Right lung (tissue), 10 donors: ENCODE measurements at places on chromosomes 4 and X.
A peak's percentile ranks its signal among the peaks of the same experiment; 100 is the strongest.

GRCh38 chrX:34790026-34790425 is 132.9 kb upstream of the TMEM47 start:
- DNase-seq: no peak

GRCh38 chr4:20352163-20352431 is 100.4 kb downstream of the SLIT2 start:
- DNase-seq: no peak

- no peak for DNase-seq
Observed at GRCh38 chrX:110746014-110746413, 49.6 kb downstream of the CHRDL1 start.

GRCh38 chrX:69021141-69021960 is 143.9 kb downstream of the PJA1 start:
- DNase-seq: no peak

GRCh38 chr4:71231129-71232055 is 107.4 kb upstream of the SLC4A4 start:
- peak; percentile 85 for DNase-seq

DNA sequence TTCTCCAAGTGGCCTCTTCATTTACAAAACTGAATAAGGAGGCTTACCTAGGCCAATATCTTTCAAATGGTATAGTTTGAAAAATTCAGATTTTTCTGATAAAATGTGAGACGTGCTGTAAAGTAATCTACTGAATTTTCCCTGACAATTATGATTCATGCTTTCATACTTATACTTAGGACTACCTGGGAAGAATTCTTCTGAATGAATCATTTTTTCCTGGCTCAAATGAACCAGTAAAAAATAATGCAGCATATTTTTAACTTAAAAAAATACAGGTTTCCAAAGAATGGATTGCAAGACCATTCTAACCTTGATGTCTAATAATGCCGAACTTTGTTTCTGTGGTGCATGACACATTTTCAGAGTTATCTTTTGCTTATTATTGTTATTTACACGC is 375.4 kb downstream of the ZNF674 start:
- no peak for DNase-seq

- no peak for DNase-seq
Observed at GRCh38 chr4:5619913-5620625, 88.3 kb downstream of the EVC2 start.

DNA sequence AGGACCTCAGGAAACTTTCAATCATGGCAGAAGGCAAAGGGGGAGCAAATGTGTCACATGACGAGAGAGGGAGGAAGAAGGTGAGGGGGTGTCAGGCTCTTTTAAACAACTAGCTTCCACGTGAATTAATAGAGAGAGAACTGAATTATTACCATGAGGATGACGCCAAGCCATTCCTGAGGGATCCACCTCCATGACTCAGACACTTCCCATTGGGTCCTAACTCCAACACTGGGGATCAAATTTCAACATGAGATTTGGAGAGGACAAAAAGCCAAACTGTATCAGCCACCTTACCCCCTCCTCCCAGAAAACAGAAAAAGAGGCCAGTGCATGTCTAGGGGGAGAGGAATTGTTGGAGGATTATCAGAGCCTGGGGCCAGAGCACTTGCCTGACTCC is 40.4 kb upstream of the LAS1L start:
- DNase-seq: no peak

GRCh38 chr4:153421941-153422340 is 44.2 kb upstream of the TMEM131L start:
- DNase-seq: no peak

- DNase-seq: no peak
Observed at GRCh38 chrX:41541386-41541785, 94.2 kb downstream of the NYX start.

DNA sequence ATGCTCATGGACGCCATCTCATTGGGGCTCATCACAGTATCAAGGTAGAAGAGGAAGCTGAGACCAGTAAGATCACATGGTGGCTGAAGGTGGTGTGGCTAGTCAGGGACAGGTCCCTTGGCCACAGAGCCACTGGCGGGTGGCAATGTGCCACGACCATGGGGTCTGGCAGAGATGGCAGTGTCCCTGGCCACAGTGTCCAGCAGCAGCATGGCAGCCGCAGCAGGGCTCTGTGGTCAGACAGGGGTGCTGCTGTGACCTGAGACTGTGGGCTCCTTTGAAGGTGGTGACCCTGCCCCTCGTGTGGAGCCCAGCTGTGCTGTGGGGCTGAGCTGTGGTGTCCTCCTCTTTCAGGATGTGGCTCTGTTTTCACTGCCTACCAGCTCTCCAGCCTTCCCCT is 2.2 kb upstream of the DOK7 start:
- no peak for DNase-seq

DNA sequence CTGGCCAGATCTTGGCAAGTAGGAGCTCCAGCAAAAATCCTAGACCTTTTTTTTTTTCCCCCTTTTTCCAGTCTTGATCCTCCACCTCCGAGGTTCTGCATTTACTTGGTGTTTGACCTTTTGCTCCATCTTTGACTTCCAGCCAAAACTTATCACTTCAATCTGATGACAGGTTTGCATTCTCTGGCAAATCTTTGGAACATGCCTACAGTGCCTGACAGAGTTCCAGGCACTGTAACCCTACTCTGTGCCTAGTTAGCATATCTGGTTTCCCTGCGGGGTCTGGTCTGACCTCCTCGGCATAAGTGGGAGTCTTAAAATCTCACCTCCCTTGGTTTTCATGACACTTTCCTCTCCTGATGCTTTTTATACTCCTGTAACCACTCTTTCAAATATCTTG is 39.4 kb upstream of the NR3C2 start:
- DNase-seq: no peak

GRCh38 chr4:145734031-145734430 is 54.1 kb downstream of the C4orf51 start:
- no peak for DNase-seq

DNA sequence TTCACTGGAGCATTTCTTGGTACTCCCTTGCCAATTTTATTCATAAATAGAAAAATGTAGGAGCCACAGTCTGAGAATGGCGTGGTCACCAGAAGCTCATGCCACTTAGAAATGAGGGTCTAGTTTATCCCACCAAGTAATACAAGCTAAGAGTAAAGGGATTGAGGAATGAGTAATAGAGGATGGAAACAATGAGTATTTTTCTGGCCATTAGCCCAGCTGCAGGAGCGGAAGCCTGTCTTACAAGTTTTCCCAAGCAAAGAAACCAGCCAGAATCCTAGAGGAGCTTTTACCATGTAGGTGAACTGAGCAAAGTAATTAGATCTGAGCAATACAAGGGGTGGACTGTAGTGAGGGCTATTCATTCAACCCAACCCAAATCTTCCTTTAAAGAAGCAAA is 160.7 kb upstream of the NPY2R start:
- no peak for DNase-seq

DNA sequence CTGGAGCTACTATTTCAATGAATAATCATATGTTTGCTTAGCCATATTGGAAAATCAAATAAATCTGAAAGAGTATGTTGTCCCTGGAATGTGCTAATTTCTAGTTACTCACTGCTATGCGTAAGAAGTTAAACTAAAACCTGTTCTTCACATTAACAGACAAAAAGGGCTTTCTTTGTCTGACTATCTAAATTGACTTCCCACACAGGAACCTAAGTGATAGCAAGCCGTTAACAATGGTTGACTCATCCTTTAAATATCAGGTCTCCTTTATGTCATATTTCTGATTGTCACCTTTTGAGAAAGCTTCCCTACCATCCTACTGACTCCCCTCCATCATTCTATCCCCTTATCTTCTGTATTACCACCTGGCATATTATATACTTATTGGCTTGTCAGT is 81.4 kb downstream of the AMELX start:
- no peak for DNase-seq

- no peak for DNase-seq
Observed at GRCh38 chr4:89100853-89101252, 10.5 kb upstream of the TIGD2 start.

GRCh38 chrX:134452596-134452995 is 7.4 kb upstream of the HPRT1 start:
- DNase-seq: no peak

DNA sequence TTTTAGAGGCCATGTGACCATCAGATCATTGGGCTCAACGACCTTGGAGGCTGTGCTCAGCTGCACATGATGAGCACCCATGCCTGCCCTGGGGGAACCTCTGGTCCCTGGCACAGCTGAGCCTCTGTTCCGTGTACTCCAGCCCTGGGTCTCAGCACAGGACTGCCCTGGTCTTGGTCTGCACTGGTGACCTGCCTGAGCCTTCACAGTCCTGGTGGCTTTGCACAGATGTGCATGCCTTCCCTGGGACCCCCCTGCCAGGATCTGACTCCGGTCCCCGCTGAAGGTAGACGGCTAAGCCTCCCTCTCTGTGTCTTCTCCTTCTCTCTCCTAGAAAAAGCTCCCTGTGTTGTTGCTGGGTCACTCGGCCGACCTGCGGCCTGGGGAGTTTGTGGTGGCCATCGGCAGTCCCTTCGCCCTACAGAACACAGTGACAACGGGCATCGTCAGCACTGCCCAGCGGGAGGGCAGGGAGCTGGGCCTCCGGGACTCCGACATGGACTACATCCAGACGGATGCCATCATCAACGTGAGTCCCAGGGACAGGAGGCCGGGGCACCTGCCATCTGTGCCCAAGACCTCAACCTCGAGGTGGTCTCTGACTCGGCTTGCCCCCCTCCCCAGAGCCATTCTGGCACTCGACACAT is 21.6 kb downstream of the HTRA3 start:
- no peak for DNase-seq

DNA sequence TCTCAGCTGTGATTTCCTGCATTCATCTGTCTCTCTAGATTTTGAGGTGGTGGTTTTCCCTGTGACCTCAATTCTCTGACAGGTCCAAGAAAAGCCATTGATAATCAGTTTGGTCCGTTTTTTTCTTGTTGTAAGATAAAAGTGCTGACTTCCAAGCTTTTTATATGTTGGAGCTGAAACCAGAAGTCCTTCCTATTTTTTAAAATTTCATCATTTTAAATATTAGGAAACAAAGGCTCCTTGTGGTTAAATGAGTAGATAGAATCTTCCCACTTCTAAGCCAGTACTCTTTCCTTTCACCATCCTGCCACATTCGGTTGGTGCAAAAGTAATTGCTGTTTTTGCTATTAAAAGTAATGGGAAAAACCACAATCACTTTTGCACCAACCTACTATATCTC is 18.3 kb downstream of the RNF175 start:
- DNase-seq: no peak

DNA sequence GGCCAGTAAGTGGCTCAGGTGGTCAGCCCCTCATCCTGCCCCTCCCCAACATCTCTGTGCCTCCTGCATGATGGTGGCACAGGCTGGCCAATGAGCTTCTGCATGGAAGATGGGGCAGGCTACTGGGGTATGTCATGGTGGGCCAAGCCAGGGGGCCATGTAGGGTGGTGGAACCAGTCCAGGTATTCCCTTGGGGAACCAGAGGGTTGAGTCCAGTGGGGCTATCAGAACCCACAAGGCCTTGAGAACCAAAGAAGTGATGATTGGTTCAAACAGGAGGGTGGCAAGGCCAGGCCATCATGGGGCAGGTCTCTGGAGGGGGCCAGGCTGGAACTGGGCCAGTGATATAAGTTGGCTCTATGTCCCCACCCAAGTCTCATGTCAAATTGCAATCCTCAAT is 18.8 kb upstream of the PPP2R2C start:
- DNase-seq: no peak

DNA sequence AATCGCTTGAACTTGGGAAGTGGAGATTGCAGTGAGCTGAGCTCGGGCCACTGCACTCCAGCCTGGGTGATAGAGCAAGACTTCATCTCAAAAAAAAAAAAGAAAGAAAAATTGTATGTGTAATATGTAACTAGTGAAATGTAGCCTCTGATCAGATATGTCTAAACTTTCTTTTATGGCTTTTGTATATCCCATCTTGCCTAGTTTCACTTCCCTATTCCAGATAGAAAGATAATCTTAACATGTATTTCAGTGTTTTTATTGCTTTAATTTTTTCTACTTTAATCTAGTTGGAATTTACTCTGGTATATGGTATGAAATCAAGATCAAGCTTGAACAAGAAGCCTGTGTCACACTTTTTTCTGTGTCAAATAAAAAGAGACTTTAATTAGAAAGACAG is 1.9 kb upstream of the ZNF41 start:
- no peak for DNase-seq

DNA sequence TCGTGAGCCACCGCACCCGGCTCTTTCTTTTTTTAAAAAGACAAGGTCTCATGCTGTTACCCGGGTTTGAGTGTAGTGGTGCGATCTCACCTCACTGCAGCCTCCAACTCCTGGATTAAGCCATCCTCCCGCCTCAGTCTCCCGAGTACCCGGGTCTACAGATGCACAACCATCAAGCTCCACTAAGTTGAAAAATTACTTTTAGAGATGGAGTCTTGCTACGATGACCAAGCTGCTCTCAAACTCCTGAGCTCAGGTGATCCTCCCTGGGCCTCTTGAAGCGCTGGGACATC is 2.0 kb downstream of the SLC25A6 start:
- no peak for DNase-seq

GRCh38 chr4:114649908-114650307 is 51.3 kb downstream of the UGT8 start:
- DNase-seq: no peak

- DNase-seq: no peak
Observed at GRCh38 chr4:15320121-15320678, 107.6 kb upstream of the C1QTNF7 start.

- DNase-seq: no peak
Observed at GRCh38 chr4:70895405-70895804, 6.8 kb upstream of the MOB1B start.

DNA sequence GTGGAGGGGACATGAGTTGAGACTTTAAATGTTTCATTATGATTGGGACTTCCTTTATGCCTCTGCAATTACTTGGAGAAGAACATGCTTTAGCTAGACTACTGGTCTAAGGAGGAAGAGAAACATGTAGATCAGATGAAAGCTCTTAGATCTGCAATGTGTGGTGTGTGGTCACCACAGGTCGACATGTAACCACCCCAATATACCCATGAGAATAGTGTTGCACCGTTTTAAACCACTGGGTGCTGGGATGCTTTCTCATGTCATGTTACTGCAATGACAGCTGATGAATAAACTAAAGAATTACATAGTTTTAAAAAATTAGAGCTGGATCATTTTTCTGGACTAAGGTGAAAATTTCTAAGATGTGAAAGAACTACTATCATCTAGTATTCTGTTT is 1039.7 kb downstream of the RAPGEF2 start:
- no peak for DNase-seq

DNA sequence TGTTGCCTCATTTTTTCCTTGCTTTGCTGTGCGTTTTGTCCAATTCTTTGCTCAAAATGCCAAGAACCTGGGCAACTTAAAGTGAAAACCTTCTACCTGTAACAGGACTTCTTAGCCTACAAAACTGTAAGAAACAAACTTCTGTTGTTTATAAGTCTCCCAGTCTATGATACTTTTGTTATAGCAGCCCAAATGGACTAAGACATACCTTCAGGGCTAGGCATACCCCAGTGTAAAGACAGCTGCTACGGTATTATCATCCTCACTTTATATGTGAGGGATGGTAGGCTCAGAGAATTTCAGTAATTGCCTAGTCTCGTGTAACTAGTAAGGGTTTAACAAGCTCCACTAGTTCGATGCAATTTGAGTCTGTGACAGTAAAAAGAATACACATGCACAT is 6.0 kb upstream of the OPHN1 start:
- DNase-seq: no peak
